ENCODE measurements at places on chromosomes 13 and 19.

GRCh38 chr19:8001995-8002849 is 3.2 kb downstream of the ELAVL1 start:
- peak; percentile 45 for DNase-seq

- DNase-seq, result peak; percentile 8
Observed at GRCh38 chr13:50244713-50245574, 229.7 kb downstream of the KCNRG start.

DNA sequence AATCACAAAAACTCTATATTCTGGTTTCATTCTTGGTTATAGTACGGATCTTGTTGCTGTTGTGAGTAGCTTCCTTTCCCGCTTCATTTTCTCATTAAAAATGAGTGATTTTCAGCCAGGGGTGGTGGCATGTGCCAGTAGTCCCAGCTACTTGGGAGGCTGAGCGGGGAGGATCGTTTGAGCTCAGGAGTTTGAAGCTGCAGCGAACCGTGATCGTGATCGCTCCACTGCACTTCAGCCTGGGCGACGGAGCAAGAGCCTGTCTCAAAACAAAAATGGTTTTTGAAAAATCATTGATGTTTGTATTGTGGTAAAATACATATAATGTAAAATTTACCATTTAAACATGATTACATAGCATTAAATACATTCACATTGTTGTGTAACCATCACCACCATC is 71.6 kb upstream of the TM9SF2 start:
- DNase-seq, result no peak

DNA sequence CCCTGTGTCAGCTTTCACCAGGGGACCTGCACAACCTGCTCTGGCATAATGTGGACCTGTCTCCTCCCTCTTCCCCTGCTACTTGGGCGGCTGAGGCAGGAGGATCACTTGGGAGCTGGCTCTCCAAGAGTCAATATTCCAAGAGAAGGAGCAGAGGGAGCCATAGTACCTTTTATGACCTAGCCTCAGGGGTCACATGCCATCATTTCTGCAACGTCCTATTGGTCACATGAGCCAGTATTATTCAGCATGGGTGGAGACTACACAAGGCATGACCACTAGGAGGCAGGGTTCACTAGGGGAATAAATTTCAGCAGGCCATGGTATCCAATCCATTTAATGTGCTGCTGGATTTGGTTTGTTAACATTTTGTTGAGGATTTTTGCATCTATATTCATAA is 12.0 kb upstream of the SHFL start:
- peak; percentile 41 for DNase-seq

GRCh38 chr13:103140001-103140671 is 73.9 kb upstream of the SLC10A2 start:
- DNase-seq, result no peak

GRCh38 chr19:15640294-15640903 is at the start of gene CYP4F3:
Gene CYP4F3 (plus strand): TSS chr19:15640897. CDS start chr19:15641416, 519 bp downstream.
- no peak for DNase-seq

- DNase-seq, result no peak
Observed at GRCh38 chr13:45276913-45277312, 64.1 kb downstream of the TPT1 start.

DNA sequence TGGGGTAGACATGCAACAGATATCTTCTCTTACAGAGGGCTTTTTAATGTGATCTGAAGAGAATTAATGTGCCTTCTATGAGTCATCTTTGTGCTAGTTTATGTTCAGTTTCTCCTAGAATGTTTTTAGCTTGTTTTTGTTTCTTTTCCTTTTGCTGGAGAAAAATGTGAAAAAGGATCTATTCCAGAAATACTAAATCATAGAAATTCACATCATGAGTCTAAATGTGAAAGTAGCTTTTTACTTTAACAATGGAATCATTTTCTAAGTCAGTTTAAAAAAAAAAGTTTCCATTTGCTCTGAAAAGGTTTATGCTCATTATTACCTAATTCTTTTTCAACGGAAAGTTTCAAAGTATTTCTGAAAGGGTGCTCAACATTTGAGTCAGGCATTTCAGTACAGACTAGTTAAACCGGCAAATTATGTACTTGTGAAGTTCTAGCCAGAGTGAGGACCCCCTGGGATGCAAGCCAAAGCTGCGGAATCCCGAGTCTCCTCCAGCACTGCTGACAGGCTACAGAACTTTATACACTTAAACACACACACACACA is 72.9 kb downstream of the SPATA13 start:
- DNase-seq, result no peak

DNA sequence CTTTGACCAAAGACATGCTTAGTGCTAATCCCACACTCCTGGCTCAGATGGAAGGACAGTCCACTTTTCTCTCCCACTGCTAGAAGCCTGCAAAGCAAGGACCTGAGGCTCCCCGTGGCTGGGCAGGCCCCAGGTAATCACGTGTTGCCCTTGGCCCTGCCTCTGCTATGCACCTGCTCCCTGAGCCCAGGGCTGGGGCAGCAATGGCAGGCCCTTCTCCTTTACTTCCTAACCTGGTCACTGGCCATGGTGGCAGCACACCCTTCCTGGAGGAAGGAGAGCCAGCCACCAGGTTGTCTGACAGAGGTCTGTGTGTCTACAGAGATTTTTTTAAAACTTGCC is 27.9 kb upstream of the ZNF492 start:
- DNase-seq, result no peak

DNA sequence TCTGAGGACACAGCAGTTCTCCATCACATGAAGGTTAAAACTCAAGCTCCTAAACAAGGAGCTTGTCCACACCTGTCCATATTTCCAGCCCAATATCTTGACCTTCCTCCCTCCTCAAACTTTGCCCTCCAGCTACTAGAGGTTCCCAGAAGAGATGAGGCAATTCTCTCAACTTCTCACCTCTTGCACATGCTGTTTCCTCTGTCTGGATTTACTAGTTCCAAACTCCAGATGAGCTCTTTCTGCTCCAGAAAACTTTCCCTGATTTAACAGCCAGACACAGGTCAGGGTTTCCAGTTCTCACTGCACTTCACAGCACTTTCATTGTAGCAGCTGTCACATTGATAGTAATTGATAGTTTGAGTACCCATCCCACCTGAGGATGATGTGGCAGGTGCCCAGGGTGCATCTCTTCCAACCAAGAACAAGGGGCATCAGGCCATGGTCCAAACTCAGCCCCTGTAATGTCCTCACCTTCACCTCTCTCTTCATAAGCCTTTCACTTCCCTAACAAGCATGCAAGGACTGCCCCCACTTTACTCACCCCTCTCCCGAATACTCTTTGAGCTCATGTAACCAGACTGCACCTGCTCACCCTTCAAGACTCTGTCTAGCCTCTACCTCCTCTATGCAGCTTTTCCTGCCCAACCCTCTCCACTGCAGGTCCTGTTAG is 3.0 kb upstream of the WDFY2 start:
- no peak for DNase-seq

GRCh38 chr13:110500341-110500740 is 61.2 kb downstream of the RAB20 start:
- no peak for DNase-seq

DNA sequence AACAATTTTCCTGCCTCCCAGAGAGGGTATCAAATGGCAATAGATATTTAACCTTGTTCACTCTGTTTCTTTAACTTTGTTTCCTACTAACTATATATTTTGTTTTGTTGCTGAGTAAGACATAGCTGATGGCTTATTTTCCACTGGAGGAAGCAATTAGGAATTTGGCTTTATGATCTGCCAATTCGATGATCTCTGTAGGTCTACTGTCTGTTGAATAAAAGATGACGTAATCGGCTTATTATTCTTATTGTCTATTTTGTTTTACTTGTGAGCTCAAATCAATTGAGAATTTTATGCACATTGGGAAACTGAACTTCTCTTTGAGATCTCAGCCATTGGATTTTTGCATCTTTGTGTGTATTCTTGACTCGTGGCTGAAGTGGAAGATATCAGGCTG is 862.6 kb downstream of the EFNB2 start:
- DNase-seq, result no peak

DNA sequence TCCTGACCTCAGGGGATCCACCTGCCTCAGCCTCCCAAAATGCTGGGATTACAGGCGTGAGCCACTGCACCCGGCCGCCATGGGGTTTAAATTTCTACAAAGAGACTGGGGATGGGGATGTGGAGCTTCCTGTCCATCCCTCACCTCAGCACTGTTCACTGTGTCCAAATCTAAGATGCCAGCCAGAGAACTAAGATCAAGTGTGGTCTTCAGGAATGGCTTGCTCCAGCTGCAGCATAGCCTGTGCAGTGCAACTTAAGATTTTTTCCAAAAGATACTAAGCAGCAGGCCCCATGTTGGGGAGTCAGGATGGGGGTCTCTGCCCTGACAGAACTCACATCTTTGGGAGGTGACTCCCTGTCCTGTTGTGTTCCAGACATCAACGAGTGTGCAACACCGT is 9.3 kb downstream of the ADGRE5 start:
- no peak for DNase-seq

- no peak for DNase-seq
Observed at GRCh38 chr19:35528218-35529038, at the start of gene SBSN. Gene SBSN (minus strand): TSS chr19:35528311. CDS start chr19:35528281, 30 bp downstream.

DNA sequence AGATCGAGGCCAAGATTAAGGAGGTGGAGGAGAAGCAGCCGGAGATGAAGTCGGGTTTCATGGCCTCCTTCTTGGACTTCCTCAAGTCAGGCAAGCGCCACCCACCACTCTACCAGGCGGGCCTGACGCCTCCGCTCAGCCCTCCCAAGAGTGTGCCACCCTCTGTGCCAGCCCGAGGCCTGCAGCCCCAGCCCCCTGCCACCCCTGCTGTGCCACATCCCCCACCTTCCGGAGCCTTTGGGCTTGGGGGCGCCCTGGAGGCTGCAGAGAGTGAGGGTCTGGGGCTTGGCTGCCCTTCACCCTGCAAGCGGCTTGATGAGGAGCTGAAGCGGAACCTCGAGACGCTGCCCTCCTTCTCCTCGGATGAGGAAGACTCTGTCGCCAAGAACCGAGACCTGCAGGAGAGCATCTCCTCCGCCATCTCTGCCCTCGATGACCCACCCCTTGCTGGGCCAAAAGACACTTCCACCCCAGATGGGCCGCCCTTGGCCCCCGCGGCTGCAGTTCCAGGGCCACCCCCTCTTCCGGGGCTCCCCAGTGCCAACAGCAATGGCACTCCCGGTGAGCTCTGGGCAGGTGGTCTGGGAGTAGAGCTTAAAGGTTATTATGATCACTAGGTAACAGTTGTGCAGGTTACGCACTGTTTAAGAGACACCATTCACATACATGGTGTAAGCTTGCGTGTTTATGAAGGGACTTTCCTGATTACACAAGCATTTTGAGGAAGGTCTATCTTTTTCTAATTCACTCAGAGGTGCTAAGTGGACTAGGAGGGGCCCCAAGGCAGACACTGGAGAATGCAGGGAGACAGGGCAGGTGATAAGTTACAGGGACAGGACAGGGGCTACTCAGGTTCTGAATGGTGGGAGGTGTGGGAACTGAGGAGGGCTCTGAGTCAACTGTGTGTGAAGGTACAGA is 8.7 kb downstream of the PRR12 start:
- DNase-seq, result no peak

DNA sequence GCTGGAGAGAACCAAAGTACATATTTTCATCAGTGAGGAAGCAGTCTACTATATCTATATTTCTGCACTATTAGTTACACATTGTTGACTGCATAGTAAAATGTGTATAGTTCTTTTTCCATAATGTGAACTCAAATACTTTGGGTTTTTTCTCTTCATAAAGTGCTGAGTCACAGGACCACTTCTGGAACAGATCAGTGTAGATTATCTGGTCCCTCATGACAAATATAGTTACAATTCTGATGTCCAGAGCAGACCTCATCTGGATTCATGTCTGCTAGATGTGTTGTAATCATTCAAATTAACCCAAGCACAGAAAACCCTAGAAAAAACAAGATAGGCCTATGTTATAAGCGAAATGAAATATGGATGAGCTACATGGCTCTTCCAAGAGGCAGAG is 171.4 kb downstream of the SUCLA2 start:
- no peak for DNase-seq

DNA sequence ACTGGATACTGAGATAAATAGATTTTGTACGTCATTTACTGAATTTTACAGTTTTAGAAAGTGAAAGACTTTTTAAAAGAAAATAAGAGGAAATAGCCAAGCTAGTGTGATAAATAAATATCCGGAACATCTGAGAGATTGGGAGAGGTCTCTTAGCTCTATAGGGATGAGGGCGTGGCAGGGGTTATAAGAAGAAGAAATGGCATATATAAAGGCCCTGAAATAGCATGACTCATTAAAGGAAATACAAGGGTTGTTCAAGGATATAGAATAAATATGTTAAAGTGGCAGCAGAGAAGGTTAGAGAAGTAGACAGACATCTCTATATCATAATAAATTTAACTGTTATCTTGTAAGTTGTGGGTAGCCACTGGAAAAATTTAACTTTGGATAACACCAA is 144.4 kb downstream of the MAB21L1 start:
- DNase-seq, result no peak

- no peak for DNase-seq
Observed at GRCh38 chr13:28819046-28819730, 951 bp upstream of the MTUS2 start.

GRCh38 chr13:85828094-85828684 is 29.0 kb upstream of the SLITRK6 start:
- no peak for DNase-seq

GRCh38 chr19:44356383-44357111 is at the start of gene ZNF112:
Gene ZNF112 (minus strand): TSS chr19:44356680. CDS start chr19:44340539, 16,141 bp downstream.
- DNase-seq, result peak; percentile 67

DNA sequence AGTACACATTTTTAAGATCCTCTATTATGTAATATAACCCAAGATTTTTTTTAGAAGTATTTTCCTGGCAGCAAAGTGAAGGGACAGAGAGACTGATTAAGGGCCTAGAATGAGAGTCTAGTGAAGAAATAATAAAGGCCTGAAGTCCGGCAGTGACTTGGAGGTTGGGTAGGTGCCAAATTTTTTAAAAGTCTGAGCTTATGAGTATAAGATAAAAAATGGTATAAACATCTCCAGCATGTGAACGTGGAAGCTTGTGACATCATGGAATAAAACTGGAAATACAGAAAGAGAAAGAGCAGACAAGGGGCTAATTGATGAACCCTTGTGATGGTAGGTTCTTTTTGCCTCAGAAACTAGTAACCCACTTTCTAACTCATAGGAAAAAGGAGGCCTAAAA is 174.6 kb downstream of the SUCLA2 start:
- DNase-seq, result no peak

- DNase-seq, result no peak
Observed at GRCh38 chr13:29877456-29878078, 27.1 kb upstream of the UBL3 start.

DNA sequence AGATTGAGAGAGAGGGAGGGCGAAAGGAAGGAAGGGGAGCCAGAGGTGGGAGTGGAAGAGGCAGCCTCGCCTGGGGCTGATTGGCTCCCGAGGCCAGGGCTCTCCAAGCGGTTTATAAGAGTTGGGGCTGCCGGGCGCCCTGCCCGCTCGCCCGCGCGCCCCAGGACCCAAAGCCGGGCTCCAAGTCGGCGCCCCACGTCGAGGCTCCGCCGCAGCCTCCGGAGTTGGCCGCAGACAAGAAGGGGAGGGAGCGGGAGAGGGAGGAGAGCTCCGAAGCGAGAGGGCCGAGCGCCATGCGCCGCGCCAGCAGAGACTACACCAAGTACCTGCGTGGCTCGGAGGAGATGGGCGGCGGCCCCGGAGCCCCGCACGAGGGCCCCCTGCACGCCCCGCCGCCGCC is at the start of gene TNFSF11:
TSS of gene TNFSF11 (plus strand) at position 142 of the 400 bp plus-strand sequence. CDS start at position 294, 152 bp downstream.
- no peak for DNase-seq

GRCh38 chr13:94427313-94427953 is 52.0 kb downstream of the DCT start:
- DNase-seq, result no peak
